ENCODE measurements at places on chromosomes 5 and 9.

DNA sequence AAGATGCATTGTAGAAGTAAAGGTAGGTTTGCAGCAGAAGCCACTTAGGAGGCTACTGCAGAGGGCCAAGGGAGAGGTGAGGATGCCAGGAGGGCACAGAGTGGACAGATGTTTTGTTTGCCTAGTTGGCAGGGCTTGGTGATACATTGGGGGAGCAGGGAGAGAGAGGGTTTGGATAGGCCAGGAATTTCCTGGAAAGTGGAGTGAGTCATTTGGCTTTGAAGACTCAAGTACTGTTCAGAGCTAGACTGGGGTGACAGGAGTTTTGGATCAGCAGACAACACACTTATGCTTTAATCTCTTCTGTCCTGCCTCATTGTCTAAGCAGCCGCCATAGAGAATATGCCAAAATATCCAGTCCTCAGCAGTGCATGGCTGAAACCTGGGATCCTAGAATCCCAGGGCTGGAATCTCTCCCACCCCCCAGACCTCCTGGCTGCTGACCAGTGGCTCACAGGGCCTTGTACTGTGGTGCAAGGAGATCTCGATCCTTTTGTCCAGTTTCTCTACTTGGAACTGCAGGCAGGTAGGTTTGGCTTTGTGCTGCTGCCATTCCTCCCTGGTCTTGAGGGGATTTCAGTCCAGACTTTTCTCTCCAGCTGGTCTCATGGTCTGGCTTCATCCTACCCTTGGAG lies 11.0 kb downstream of the TMEM268 start:
- no peak for DNase-seq

DNA sequence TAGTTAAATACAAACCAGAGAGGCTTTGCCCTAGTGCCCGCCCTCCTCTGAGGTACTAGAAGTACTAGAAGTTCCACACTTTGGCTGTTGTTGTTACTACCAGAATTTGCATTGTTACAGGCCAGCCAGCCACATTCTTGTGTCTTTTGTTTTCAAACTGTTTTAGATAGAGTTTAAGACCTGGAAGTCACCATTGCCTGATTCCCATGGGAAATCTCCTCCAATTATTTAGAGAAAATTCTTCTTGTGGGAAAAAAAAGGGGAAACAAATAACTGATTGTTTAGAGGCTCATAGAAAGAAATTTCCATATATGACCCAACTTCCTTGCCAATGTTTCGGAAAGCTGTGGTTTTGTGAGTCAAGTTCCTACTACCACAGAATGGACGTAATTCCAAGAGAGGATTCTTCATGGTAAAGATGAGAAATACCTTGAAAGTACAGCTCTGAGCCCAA lies 252.2 kb downstream of the GOLPH3 start:
- DNase-seq, result no peak

DNA sequence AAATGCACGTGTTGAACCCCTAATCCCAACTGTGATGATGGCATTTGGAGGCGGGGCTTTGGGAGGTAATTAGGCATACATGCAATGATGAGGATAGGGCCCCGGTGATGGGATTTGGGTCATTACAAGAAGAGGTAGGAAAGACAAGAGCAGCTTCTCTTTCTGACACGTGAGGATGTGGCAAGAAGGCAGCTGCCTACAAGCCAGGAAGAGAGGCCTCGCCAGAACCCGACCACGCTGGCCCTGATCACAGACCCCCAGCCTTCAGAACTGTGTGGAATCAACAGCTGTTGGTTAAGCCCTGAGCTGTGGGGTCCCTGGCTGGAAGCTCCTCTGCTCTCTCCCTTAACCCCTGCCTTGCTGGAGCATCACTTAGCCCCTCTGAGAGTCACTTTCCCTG lies 57.5 kb downstream of the COL23A1 start:
- DNase-seq, result peak; percentile 57

DNA sequence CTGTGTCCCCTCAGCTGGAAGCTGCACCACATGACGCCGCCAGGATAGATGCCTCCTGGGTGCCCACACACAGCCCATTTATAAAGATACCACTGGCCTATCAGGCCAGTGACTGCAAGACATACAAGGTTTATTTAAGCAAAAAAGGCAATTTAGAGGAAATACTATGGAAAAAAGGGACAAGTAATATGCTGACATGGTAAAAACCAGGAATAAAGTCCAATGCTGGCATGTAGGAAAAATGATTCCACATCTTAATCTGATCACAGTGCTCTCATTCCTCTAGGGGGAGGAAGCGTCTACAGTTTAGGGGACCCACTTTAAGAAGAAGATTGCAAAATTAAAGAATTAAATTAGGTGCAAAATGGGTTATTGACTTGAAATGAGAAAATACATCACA lies 80.1 kb downstream of the ZNF354C start:
- no peak for DNase-seq

DNA sequence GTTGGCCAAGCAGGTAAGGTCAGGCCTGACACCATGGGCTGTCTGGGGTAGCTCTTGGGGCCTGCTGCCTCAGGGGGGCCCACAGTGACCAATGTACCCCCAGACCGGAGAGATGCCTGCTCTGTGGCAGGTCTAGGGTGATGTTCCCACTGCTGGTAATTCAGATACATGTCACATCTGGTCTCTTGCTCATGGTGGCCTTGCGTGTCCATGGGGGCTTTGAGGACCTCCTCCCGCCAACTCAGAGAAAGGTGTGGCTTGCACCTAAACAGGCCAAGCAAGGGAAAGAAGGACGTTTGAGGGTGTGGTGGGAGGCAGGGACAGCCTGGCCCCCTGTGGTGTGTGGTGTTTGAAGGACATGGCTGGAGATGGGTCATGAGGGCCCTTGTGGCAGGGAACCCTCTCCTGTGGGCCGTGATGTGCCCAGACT lies 75.2 kb downstream of the PHF2 start:
- DNase-seq, result no peak

GRCh38 chr5:86175224-86175623 lies 442.5 kb upstream of the COX7C start:
- DNase-seq, result no peak

DNA sequence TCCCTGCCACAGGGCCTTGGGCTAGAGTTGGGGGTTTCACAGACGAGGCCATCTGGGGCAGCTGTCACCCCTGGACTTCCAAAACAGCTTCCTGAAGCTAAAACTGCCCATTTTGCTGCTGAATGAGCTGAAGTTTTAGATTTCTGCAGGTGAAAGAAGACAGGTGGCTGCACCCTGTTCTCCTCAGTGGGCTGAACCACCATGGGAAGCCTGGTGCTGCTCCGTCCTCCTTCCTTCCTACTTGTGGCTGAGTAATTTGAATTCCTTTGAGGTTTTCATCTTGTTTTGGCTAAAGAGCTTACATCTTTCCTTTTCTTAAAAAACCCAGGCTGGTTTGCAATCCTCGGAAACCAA lies 5.3 kb downstream of the NKD2 start:
- DNase-seq, result no peak

DNA sequence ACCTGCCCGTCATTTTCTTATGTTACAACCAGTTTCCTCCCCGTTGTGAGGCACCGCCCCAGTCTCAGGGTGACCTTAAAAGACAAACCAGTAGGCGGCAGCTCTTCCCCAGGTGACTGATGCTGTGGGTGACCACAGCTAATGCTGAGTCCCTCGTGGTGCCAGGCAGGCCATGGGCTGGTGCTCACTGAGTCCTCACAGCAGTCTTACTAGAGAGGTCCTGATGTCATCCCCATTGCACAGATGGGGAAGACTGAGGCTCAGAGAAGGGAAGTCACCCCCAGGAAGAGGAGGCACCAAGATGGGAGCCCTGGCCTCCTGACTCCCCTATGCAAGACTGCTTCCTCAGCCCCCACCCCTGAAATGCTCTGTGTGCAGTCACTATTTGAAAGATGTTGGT lies 978 bp downstream of the CFAP157 start:
- DNase-seq, result no peak

DNA sequence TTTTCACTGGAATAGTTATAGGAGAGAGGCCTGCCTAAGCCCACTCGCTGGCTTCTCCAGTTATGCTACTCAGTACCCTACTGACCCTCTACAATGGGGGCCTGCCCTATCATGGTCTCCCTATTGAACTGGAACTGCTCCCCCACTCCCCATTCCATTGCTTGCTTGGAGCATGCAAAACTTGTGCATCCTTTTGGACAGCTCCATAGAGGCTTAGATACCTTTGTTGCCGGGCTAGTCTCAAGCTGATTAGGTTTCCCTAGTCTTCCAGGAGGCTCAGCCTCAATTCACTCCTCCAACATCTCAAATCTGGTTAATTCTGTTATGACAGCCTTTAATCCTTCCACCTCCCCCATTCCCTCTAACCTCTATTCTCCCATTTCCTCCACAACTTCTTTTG lies 39.9 kb downstream of the KIF24 start:
- no peak for DNase-seq

GRCh38 chr5:57163553-57164006 lies 10.3 kb upstream of the GPBP1 start:
- no peak for DNase-seq

- no peak for DNase-seq
Observed at GRCh38 chr5:134525683-134526482, 413 bp downstream of the JADE2 start.

GRCh38 chr5:58523956-58524355 lies 32.7 kb downstream of the GAPT start:
- no peak for DNase-seq

DNA sequence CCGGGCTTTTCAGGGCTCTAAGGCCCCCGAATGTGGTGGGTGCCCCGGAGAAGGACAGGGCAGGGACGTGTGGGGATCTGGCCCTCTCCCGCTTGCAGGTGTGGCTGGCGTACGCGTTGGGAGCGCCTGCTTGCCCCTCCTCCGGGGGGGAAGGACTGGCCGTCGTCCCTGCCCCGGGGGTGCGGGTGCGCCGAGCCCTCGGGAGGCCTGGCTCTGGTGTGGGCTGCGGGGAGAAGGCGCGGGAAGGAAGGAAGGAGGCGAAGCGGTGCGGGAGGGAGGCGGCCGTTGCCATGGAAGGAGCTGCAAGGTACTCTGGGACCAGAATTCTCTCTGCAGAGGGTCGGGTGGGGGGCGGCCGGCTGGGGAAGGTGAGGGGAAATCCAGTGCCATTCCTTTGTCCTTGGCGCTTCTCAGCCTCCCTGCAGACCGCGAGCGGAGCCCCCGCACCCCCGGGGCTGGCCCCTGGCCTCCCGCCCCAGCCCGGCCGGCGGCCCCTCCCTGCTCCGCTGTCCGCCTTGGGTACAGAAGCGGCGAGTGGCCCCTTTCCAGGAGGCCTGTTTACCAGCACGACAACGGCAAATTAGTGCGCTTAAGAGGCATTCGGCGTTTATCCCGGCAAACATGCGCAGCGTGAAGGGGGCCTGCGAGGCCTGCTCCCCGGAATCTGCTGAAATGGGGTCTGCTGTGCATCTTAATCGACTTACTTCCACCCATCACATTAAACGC lies 67.1 kb upstream of the UNC5A start:
- no peak for DNase-seq

DNA sequence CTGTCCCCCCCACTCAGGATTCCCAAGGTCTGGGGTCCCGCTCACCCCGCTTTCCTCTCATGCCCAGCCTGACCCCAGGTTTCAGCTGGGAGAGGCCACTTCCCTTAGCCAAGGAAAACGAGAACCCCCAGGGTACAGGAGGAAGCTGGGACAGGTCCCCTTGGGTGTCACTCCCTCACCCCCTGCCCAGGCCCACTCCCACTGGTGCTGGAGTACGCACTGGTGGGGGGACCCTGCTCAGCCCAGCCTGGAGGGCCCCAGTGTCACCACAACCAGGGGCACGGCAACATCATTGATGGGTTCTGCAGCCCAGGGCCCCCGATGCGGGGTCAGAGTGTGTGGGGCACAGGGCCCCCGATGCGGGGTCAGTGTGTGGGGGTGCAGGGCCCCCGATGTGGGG lies 145.0 kb upstream of the CDKN2B start:
- DNase-seq, result no peak

GRCh38 chr9:110729641-110730040 lies 61.0 kb downstream of the MUSK start:
- DNase-seq, result no peak

- DNase-seq, result no peak
Observed at GRCh38 chr9:89541798-89542197, 43.9 kb upstream of the SEMA4D start.

DNA sequence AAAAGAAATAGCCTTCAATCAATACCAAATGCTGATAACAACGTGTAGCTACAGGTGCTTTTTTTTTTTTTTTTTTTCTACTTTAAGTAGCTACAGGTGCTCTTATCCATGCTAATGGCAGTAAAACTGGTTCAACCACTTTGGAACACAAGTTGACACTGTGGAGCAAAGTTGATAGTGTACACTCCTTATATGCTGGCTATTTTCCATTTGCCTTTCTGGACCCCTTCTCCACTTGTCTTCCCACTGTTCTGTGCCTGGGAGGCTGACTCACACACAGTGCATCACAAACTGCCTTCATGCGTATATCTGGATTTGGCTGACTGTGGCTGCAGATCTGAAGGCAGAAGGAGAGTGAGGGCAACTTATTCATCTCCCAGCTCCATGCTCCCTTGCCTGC lies 247.9 kb downstream of the MSX2 start:
- DNase-seq, result no peak

GRCh38 chr5:50759526-50760270 lies 93.3 kb downstream of the PARP8 start:
- no peak for DNase-seq

DNA sequence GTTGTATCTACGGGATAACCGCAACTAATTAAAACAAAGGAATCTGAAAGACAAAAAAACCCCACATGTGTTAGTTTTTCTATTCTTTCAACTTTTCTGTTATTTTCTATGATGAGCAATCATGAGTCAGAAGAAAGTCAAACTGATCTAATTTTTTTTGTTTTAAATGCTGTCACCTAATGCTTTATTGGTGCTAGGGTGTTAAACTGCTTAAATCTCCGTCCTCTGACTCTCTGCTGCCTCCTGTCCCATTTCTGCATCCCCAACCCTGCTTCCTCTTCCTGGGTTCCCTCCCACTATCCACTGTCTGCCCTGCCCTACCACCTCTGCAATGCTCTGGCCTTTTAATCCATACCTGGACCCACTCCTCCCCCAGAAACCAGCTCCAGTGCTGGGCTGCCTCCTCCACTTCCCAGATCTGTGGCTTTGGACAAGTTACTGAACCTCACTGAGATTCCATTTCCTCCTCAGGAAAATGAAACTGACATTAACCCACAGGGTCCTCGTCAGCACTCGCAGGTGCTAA lies 15.7 kb downstream of the PTPN3 start:
- DNase-seq, result no peak

DNA sequence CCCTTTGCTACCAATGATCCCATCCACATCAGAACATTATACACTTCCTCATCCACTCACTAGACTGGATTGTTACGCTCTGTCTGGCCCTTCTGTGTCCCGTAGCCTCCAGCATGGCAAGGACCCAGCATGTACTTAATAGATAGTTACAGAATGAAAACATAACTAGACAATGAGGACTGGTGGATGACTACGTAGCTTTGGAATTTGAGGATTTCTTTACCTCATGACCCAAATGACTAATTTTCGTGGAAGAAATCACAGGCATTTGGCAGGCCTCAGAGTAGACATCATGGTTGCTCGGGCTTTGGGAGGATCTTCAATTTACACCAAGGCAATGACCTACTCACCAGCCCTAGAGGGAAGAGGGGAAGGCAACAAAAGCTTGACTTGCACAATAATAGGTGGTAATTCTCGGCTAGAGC lies 299.8 kb downstream of the TLE1 start:
- DNase-seq, result no peak

GRCh38 chr5:133746834-133747233 lies 134.5 kb upstream of the FSTL4 start:
- DNase-seq, result no peak

GRCh38 chr5:9841516-9842170 lies 211.5 kb upstream of the TAS2R1 start:
- no peak for DNase-seq
